ENCODE measurements at places on chromosomes 2 and 18. TPM values are rescaled to one million over a fixed set of nuclear protein-coding genes. Genes with fewer than 3 reads are reported as not detected.

HAT1 gene
- total RNA-seq = 38.9 TPM

DNA sequence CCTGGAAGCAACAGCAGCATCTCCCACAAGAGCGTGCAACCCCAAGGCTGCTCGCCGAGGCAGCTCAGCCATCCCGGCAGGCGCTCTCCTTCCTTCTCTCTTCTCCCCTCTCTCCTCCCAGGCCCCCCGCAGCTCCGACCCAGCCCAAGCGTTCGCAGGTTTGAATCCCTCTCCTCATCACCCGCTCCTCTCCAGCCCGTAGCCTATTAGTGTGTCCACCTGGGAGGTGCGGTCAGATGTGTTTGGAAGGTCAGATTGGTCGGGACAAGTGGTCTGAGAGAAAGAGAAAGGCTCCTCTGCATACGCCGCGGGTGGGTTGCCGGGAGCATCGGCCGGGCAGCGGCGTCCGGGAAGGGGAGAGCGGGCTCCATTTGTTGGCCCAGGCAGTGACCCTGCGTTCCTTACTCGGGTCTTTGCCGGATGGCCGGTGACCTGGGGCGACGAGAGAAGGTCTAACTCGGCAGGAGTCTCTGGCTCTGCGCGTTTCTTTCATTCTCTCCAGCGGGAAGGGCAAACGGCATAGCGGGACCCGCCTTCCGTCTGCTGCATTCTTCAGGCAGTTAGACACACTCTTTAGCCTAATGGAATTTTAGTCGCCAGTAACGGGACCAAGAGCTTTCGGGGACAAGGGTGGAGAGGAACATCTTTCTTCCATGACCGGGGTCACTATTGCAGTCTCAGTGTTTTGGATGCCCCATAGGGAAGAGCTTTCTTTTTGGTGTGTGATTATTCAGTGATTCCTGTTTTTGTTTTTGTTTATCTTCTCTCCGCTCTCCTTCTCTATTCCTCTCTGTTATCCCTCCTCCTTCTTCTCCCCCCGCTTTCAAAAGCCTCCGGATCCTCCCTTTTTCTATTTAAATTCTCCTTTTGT, 1.1 kb upstream of the TMEFF2 start:
- H3K27ac ChIP-seq = no peak overlapping the region
- H3K36me3 ChIP-seq = no peaks in the 10 kb centered on the region
- peak overlapping the region; percentile 24 for H3K4me3 ChIP-seq
- H3K27me3 ChIP-seq = peaks cover 16% of the 10 kb centered on the region
- DNase-seq = peak; percentile 11

GRCh38 chr2:235494716-235495372, 1.0 kb downstream of the AGAP1 start:
- DNase-seq = peak; percentile 36
- peak overlapping the region; percentile 66 for H3K4me3 ChIP-seq
- no peaks in the 10 kb centered on the region for H3K4me1 ChIP-seq
- no peaks in the 10 kb centered on the region for H3K27me3 ChIP-seq
- no peaks in the 10 kb centered on the region for H3K36me3 ChIP-seq

DNA sequence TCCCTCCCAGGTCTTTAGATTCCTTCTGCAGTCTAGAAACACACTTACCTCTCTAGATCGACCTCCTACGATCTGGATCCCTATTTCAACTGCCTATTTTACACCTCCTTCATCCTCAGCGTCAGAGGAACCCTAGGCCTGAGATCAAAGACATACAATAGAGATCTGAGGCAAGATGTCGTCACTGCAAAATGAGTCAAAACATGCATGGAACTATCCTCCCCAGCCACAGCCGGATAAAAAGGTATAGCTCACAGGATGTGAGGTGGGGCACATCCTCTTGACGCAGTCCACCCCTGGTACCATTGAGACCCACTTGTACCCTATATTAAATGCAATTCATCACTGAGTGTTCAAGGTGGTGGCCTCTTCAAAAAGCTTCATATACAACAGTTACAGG, 63.7 kb upstream of the DNAJC10 start:
- H3K27ac ChIP-seq = no peak overlapping the region
- H3K36me3 ChIP-seq = no peaks in the 10 kb centered on the region
- H3K4me3 ChIP-seq = no peak overlapping the region
- H3K27me3 ChIP-seq = no peaks in the 10 kb centered on the region
- no peak for DNase-seq

CDK5R2 gene
- not detected for total RNA-seq

DNA sequence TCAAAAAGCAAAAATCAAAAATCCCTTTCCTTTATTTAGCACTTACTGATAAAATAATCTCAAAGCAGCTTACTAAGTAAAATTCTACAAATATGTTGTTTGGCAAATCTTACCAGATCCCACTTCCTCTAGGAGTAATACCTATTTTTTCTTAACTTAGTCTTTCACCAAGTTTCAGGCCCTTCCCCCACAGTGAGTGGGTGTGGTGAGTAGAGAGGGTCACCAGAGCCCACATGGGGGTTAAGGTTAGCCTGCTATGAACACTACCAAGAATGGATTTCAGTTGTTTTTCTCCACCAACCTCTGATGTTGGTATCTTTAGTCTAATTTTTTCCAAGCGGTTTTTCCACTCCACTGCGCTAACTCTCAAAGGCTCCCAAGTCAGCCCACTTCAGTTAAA, 23.2 kb downstream of the PIAS2 start:
- H3K4me3 ChIP-seq = no peak overlapping the region
- no peaks in the 10 kb centered on the region for H3K4me1 ChIP-seq
- H3K27me3 ChIP-seq = no peaks in the 10 kb centered on the region
- DNase-seq = no peak
- no peaks in the 10 kb centered on the region for H3K36me3 ChIP-seq

GRCh38 chr2:48754874-48755273, 650 bp downstream of the LHCGR start:
- no peak overlapping the region for H3K4me3 ChIP-seq

IKZF2 gene
- total RNA-seq = 4.1 TPM

IL18R1 gene
- total RNA-seq = 4.4 TPM

DNA sequence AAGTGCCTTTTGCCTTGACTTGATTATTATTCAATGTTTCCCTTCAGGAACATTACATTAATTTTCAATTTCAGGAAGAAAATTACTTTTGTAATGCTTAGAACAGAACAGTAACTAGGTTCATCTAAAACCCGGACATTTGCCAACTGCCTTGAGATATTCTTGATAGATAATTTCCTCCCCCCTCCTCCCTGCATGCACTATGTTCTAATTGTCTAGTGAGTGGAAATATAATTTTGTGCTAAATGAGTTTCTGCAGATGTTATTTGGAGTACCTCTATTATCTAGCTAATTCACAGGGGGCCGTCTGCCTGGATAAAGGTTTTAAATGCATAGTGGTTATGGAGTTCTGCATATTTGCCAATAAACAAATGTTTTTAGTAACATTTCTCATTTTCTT, 200.3 kb upstream of the SLC39A10 start:
- H3K27ac ChIP-seq = no peak overlapping the region
- DNase-seq = no peak
- H3K4me3 ChIP-seq = no peak overlapping the region
- H3K27me3 ChIP-seq = no peaks in the 10 kb centered on the region

SEMA4C gene
- 117 TPM for total RNA-seq

DNA sequence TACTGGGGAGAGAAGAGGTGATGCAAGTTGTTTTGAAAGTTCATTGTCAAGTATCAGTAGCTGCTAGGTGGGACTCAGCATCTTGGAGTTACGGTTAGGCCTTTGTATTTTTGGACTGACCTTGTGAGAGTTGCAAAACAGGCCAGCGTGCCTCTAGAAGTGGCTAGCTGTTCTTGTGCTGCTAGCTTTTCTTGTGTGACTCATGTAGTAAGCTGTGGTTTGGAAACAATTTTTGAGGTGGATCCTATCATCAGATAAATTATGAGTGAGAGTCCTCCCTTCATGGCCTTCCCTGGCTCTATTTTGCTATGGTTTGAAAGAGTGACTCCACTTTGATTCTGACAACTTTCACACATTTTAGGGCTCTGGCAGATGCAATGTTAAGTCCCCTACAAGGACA, 409.2 kb upstream of the HS6ST1 start:
- H3K27ac ChIP-seq = no peak overlapping the region
- H3K36me3 ChIP-seq = no peaks in the 10 kb centered on the region
- peak; percentile 37 for DNase-seq
- no peaks in the 10 kb centered on the region for H3K4me1 ChIP-seq
- H3K4me3 ChIP-seq = no peak overlapping the region

- H3K4me1 ChIP-seq = no peaks in the 10 kb centered on the region
- H3K36me3 ChIP-seq = no peaks in the 10 kb centered on the region
- H3K27ac ChIP-seq = no peak overlapping the region
- H3K27me3 ChIP-seq = no peaks in the 10 kb centered on the region
- H3K4me3 ChIP-seq = no peak overlapping the region
These were observed 13.7 kb upstream of the INO80C start for GRCh38 chr18:35511428-35511827.

STK17B gene
- 28.2 TPM for total RNA-seq

- DNase-seq = no peak
- no peak overlapping the region for H3K4me3 ChIP-seq
- no peak overlapping the region for H3K27ac ChIP-seq
- no peaks in the 10 kb centered on the region for H3K4me1 ChIP-seq
These were observed 4.8 kb upstream of the RNF138 start for GRCh38 chr18:32086881-32087280.

DNA sequence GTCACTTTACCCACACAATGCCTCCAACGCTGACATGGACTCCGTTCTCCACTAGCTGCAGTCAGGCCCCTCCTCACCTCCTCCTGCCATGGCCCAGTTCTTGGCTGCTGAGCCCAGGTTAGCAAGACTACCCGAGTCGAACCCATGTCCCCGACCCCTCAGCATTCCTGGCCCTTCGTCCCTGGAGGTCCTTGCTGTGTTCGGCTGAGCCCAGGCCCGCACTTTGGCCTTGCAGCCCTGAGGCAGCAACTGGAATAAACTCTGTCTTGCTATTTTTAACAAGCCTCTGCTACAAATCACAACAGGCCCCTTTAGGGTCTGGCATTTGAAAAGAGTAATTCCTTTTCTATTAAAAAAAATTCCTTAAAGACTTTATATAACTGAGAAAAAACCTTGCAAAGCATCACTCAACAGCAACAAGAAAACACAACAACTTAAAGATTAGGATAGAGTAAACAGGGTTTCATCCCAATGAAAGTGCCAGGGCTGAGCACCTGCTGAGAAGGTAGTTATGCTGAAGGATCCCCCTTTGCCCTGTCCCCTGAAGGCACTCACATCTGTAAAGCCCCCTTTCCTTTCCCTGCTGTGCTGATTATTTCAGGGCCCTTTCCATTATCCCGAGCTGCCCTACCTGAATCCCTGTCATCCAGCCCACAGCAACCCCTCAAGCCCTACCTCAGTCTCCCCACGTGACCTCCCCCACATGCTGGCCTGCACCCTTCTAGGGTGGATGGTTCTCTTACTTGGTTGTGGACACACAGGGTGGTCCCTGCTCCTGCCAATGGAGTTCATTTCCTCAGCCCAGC, 120.0 kb upstream of the SNTG2 start:
- H3K27me3 ChIP-seq = no peaks in the 10 kb centered on the region
- DNase-seq = no peak
- H3K4me1 ChIP-seq = no peaks in the 10 kb centered on the region

TEX44 gene
- not detected for total RNA-seq

GRCh38 chr2:137173463-137173862, 408.1 kb downstream of the THSD7B start:
- no peak for DNase-seq
- H3K27ac ChIP-seq = no peak overlapping the region
- H3K4me3 ChIP-seq = no peak overlapping the region

GRCh38 chr2:230865766-230866755, 1.3 kb downstream of the ITM2C start:
- peaks cover 8% of the 10 kb centered on the region for H3K4me1 ChIP-seq
- no peaks in the 10 kb centered on the region for H3K27me3 ChIP-seq
- no peaks in the 10 kb centered on the region for H3K36me3 ChIP-seq

DNA sequence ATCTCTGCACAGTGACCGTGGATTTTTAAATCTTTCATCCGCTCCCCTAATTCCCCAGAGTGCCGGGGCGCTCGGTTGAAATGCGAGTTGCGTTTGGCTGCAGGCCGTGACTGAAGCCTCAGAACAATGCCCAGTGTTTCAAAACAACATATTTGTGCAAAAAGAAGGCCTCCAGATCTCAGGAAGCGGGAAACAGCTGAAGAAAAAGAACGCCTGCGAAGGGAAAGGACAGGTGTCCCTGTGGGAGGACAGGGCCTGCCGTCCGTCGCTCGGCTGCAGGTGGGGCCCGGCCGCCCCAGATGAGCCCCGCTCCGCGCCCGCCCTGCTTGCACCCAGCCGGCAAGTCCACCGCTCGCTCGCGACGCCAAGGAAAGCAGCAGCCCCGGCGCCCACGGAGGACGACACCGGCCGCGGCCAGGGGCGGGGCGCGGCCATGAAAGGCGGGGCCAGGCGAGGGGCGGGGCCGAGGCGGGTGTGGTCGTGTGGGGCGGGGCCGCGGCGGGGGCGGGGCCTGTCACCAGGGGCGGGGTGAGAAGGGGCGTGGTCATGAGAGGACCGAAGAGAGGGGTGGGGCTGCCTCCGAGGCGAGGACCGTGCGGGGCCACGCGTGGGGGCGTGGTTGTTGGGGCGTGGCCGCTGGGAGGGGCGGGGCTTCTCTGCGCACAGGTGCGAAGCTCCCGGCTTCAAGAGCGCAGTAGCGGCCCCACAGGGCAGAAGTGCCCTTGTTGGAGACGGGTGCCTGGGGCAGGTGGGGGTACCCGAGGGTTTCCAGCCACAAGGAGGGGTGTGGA, 17.6 kb upstream of the BOK start:
- peak; percentile 59 for DNase-seq
- no peaks in the 10 kb centered on the region for H3K27me3 ChIP-seq
- peaks cover 7% of the 10 kb centered on the region for H3K4me1 ChIP-seq

DNA sequence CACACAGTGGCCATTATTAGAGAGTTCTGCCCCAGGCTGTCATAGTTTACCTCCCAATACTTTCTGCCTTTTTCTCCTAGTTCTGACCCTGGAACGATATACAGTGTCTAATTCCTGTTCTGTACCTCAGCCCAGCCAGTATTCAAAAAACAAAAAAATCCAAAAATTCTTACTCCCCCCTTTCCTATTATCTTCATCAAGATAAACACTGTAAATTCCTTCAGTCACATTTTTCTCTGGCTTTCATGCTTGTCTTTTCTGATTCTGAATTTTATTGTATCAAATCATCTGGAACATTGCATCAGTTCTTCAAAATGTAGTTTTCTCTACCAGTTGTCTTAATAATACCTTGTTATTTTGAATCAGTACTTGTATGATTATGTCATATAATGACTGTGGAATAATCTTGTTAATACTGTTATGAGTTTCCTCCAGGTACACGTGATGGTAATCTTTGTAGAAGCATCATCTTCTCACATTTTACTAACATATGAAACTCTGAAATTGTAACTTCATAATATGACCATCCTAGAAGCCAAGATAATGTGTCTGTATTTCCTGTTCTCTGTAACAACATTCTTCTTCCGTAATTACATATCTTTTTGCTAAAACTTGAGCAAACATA, 79.0 kb upstream of the NOSTRIN start:
- no peaks in the 10 kb centered on the region for H3K36me3 ChIP-seq
- no peak overlapping the region for H3K4me3 ChIP-seq
- H3K27ac ChIP-seq = no peak overlapping the region
- H3K27me3 ChIP-seq = no peaks in the 10 kb centered on the region
- no peak for DNase-seq

RAX gene
- total RNA-seq = not detected
